ENCODE measurements at places on chromosomes 16 and 17. TPM values are rescaled to one million over a fixed set of nuclear protein-coding genes. Genes with fewer than 3 reads are reported as not detected.

ST6GALNAC1 gene
- 0.28 TPM for total RNA-seq

CCL7 gene
- 0.22 TPM for total RNA-seq

C1QTNF1 gene
- total RNA-seq, result 59.1 TPM

TPSD1 gene
- total RNA-seq, result not detected

ZNF385C gene
- 0.20 TPM for total RNA-seq

KCNG4 gene
- total RNA-seq, result not detected

SLC52A1 gene
- total RNA-seq, result 0.74 TPM

PSMD7 gene
- 140 TPM for total RNA-seq

CMTM3 gene
- 109 TPM for total RNA-seq

BAHCC1 gene
- 7.7 TPM for total RNA-seq

CBX2 gene
- 15.6 TPM for total RNA-seq

NRN1L gene
- 0.19 TPM for total RNA-seq

SPATA22 gene
- not detected for total RNA-seq

Data from A549 treated with AZD2906 at 1 μM for 4 hours (cell line).